ENCODE measurements at places on chromosomes 4 and X. TPM values are rescaled to one million over a fixed set of nuclear protein-coding genes. Genes with fewer than 3 reads are reported as not detected.

TRIM2 gene
- total RNA-seq: 53.4 TPM

GRCh38 chr4:152585023-152585441, 49.1 kb upstream of the FBXW7 start:
- no peak overlapping the region for H3K4me3 ChIP-seq
- no peak for DNase-seq
- H3K27me3 ChIP-seq: no peaks in the 10 kb centered on the region
- H3K4me1 ChIP-seq: no peaks in the 10 kb centered on the region

GRCh38 chr4:113435893-113436292, 325.6 kb downstream of the CAMK2D start:
- no peaks in the 10 kb centered on the region for H3K27me3 ChIP-seq
- H3K4me3 ChIP-seq: no peak overlapping the region
- no peaks in the 10 kb centered on the region for H3K36me3 ChIP-seq
- H3K27ac ChIP-seq: peak overlapping the region; percentile 68
- peak; percentile 62 for DNase-seq
- peaks cover 22% of the 10 kb centered on the region for H3K4me1 ChIP-seq

- H3K27ac ChIP-seq: no peak overlapping the region
- H3K36me3 ChIP-seq: no peaks in the 10 kb centered on the region
- DNase-seq: no peak
- no peaks in the 10 kb centered on the region for H3K4me1 ChIP-seq
These were observed 50.8 kb upstream of the TXK start for GRCh38 chr4:48184882-48185281.

DNA sequence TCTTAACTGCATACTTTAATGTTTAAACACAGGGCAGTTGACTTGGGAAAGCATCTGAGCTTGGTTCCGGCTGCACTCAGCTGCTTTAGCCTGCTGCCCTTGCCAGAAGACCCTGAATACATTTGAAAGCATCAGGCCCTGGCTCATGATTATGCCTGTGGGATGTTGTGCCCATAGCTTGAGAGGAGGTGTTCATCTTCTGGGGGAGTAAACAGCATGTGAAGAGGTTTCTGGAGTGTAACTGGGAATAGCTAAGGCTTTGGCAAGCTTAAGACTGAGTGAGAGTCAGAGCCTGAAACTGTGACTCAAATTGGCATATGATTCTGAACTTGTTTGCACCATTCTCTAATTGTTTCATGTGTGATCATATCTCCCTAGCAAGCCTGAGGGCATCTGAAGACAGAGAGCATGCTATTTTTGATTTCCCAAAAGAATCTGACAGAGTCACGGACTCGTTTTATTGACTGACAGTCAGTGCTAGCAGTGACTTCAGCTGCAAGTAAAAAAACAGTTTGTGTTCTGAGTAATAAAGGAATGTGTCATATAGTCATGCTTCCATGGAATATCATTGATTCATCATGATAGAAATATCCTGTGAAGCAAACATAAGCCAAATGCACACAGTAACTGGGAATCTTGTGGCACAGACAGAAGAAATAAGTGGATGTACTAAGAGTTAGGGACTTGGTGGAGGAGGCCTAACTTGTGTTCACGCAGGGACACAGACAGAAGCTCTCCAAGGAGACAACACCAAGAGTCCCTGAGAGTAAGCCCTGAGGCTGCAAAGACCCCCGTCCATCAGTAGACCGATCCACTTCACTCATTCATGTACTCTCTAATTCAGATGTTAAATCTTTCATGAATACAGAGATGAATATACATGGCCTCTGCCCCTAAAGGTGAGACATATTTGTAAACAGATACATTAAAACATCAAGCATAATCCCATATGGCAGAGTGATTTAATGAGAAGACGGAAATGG, 100.7 kb downstream of the SYNPO2 start:
- no peaks in the 10 kb centered on the region for H3K36me3 ChIP-seq
- H3K27ac ChIP-seq: peak overlapping the region; percentile 98
- DNase-seq: no peak
- peaks cover 9% of the 10 kb centered on the region for H3K4me1 ChIP-seq

- H3K4me3 ChIP-seq: no peak overlapping the region
- no peaks in the 10 kb centered on the region for H3K4me1 ChIP-seq
- H3K27ac ChIP-seq: no peak overlapping the region
- no peak for DNase-seq
These were observed 261.2 kb downstream of the MAPK10 start for GRCh38 chr4:86098691-86099090.

DNA sequence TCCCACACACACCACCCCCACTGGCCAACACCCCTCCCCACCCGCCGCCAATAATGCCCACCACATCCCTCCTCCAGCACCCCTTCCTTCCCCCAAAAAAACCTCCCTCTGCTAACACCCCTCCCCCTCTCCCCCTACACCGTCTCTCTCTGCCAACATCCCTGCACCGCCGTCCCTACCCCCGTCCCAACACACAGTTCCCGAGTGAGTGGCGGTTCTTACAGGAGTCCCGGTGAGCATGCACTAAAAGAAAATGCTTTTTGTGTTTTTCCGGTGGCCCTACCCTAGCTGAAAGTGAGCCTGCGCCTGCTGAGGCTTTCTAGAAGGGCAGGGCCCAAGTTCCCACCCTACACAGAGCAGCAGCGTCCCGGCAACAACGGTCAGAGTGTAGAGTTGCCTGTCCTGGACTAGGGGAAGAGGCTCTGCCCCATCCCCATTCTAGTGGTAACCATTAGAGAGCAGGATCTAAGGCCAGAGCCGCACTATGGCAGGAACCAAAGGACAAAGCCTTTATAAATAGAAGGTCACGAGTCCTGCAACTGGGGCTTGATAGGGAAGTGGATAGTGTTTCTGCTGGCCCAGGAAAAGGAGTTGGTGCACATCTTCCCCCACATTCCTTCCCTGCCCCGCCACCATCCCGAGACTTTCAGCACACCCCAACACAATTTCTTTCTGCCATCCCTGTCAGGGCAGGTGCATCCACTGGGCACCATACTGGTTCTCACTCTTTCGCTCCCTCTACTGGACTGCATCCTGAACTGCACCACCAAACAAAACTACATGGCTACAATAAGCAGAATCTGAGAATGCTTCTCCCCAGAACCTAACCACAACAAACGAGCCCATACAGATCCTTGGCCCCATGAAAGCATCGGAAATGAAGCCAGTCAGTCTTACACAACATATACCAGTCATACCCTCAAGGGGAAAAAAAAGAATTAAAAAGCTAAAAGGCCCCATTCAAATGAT, 78.1 kb upstream of the PAGE3 start:
- no peaks in the 10 kb centered on the region for H3K4me1 ChIP-seq
- H3K4me3 ChIP-seq: no peak overlapping the region
- H3K27me3 ChIP-seq: no peaks in the 10 kb centered on the region
- no peak for DNase-seq

DNA sequence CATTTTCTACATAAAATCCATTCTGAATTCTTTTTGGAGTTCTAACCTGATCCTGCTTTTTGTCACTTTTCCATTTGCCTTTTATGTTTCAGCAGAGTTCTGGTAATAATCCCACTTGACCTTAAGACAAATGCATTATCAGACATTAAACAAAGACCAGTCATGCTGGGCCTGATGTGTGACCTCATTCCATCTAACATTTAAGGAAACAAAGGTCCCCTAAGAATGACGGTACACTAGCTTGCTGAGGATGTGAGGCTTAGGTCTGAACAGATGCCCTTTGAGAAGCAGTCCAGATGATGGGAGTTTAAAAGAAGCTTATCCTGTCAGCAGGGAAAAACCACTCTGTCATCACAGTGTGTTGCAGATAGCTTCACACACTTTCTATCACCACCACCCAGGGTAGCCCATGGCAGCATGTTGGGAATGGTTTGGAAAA, 38.1 kb upstream of the PDE5A start:
- no peaks in the 10 kb centered on the region for H3K4me1 ChIP-seq
- H3K27ac ChIP-seq: no peak overlapping the region
- no peak overlapping the region for H3K4me3 ChIP-seq

DNA sequence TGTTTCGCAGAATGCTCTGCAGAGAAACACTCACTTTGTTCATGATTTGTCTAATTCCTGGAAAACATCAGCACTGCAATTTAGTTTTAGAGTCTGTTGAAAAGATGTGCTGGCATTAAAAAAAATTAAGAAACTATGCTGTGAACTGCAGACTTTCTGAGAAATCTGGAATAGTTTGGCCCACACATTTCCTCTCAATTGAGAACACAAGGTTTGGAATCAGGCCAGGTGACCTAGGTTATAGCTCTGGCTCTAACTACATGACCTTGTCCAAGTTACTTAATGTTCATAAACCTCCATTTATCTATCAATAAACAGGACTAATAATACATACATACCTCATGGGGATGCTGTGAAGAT, 61.4 kb upstream of the ENPEP start:
- DNase-seq: no peak
- H3K27ac ChIP-seq: no peak overlapping the region
- no peak overlapping the region for H3K4me3 ChIP-seq
- H3K4me1 ChIP-seq: no peaks in the 10 kb centered on the region
- H3K36me3 ChIP-seq: no peaks in the 10 kb centered on the region

DNA sequence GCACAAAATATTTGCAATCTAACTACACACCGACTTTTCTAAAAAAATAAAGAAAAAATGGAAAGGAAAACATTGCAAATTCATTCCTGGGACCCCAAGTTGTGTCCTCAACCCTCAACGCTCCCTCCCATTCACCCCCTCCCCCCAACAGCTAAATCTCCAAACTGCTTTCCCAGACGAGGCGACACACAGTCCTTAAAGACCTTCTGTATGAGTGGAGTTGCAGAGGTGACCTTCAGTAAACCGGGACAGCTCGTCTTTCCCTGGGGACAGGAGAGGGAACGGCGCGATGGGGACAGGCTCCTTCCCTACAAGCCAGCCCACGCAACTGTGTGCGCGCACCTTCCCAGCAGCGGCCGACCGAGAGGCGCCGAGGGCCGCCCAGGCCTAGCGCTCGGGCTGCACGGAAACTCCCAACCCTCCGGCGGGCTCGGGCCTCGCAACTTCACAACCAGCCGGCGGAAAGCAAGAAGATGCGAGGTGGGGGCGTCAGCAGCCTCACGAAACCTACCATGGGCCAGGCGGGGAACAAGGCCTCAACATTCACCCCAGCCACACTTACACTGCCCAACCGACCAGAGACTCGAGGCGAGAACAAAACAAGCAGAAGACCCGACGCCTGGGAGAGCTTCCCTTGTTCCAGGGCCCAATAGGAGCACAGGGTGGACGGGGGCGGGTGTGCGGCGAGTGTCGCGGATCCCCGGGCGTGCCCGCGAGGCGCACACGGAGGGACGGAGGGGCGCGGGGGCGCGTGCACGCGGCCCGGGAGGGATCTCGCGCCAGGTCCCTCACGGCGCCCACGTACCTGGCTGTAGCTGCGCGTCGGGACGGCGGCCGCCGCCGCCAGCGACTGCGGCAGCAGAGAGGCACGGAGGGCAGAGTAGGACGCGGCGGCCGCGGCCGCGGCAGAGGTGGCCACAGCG, 763 bp downstream of the GRSF1 start:
- H3K4me1 ChIP-seq: no peaks in the 10 kb centered on the region
- H3K4me3 ChIP-seq: peak overlapping the region; percentile 85
- peak overlapping the region; percentile 0 for H3K27ac ChIP-seq
- no peaks in the 10 kb centered on the region for H3K36me3 ChIP-seq
- H3K27me3 ChIP-seq: no peaks in the 10 kb centered on the region

GYPA gene
- not detected for total RNA-seq

- H3K27me3 ChIP-seq: no peaks in the 10 kb centered on the region
- H3K4me3 ChIP-seq: no peak overlapping the region
These were observed 36.7 kb downstream of the PCDH18 start for GRCh38 chr4:137495578-137495977.

DNA sequence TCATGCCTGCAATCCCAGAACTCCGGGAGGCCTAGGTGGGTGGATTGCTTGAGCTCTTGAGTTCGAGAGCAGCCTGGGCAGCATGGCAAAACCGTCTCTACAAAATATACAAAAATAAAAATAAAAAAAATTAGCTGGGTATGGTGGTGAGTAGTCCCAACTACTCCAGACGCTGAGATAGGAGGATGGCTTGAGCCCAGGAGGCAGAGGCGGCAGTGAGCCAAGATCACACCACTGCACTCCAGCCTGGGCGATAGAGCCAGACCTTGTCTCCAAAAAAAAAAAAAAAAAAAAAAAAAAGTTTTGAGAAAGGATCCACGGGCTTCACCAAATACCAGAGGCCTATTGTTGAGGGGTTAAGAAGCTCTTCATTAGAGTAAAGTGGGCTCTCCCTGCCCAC, 8.0 kb downstream of the SUPT20HL2 start:
- no peaks in the 10 kb centered on the region for H3K4me1 ChIP-seq
- no peaks in the 10 kb centered on the region for H3K27me3 ChIP-seq
- H3K4me3 ChIP-seq: no peak overlapping the region
- no peaks in the 10 kb centered on the region for H3K36me3 ChIP-seq

DNA sequence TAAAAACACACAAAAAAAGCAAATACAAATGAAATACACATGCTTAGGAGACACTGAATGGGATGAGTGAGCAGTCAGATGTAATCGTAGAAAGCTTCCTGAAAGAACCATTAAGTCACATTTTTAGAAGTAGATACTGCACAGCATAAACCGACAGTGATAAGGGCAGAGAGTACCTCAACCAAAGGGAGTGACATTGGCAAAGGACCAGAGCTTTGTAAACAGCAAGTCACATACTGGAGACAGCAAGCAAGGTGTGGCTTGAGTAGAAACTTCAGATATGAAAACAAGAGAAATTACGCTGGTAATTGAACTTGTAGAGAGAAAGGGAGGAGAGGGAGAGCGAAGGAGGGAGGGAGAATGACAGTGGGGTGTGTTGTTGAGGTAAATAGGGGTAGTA, 92.0 kb downstream of the CHRDL1 start:
- no peak for DNase-seq
- no peaks in the 10 kb centered on the region for H3K4me1 ChIP-seq
- H3K4me3 ChIP-seq: no peak overlapping the region
- H3K27me3 ChIP-seq: no peaks in the 10 kb centered on the region
- H3K27ac ChIP-seq: no peak overlapping the region
- H3K36me3 ChIP-seq: no peaks in the 10 kb centered on the region

KLHL15 gene
- total RNA-seq: 6.0 TPM

DNA sequence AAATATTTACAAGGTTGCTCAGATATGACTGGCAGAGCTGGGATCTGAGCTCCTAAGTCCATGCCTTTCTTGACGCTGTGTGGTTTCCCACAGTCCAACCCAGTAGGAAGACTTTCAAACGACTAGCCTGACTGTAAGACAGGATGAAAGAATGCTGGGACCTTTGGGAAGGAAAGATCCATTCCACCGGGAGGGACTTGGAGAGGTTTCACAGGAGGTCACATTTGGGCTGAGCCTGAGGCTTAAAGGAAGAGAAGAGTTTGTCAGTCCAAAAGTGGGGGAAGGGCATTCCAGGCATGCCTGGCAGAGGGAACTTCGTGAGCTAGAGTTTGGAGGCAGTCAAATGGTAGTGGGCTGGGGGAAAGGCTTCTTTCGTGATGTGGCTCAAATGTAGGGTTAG, 1.5 kb downstream of the STARD8 start:
- H3K36me3 ChIP-seq: no peaks in the 10 kb centered on the region
- no peak overlapping the region for H3K27ac ChIP-seq
- no peak for DNase-seq
- H3K27me3 ChIP-seq: peaks cover 4% of the 10 kb centered on the region
- H3K4me1 ChIP-seq: no peaks in the 10 kb centered on the region

- H3K4me3 ChIP-seq: no peak overlapping the region
- H3K36me3 ChIP-seq: no peaks in the 10 kb centered on the region
- H3K4me1 ChIP-seq: no peaks in the 10 kb centered on the region
- H3K27me3 ChIP-seq: no peaks in the 10 kb centered on the region
These were observed 385.6 kb downstream of the PRDM5 start for GRCh38 chr4:120536884-120537283.

Measured in aorta (tissue), 5 donors.